Ascending aorta (tissue), 2 donors: ENCODE measurements at places on chromosomes 16 and 17. TPM values are rescaled to one million over a fixed set of nuclear protein-coding genes. Genes with fewer than 3 reads are reported as not detected.

The KRTAP2-3 gene
- not detected for total RNA-seq

The PIK3R6 gene
- 2.2 TPM for total RNA-seq

The PERCC1 gene
- not detected for total RNA-seq

The DOC2A gene
- not detected for total RNA-seq

The NPIPA2 gene
- total RNA-seq = not detected

The EIF3CL gene
- 200 TPM for total RNA-seq

The MRPS23 gene
- total RNA-seq = 2.0 TPM

The ASIC2 gene
- not detected for total RNA-seq

The CCL5 gene
- total RNA-seq = 43.2 TPM

The VMO1 gene
- total RNA-seq = not detected

The OR2C1 gene
- total RNA-seq = not detected

The KRTAP3-1 gene
- not detected for total RNA-seq

The NACA2 gene
- not detected for total RNA-seq

The COIL gene
- total RNA-seq = 4.8 TPM

The BMERB1 gene
- 45.4 TPM for total RNA-seq

The CCL14 gene
- 168 TPM for total RNA-seq

The SLC38A8 gene
- not detected for total RNA-seq

The CLEC18B gene
- total RNA-seq = not detected

The RGS11 gene
- total RNA-seq = 32.6 TPM

The KRT12 gene
- total RNA-seq = not detected

The GINS2 gene
- not detected for total RNA-seq

The TAC4 gene
- not detected for total RNA-seq

The ACBD4 gene
- total RNA-seq = 14.7 TPM

The CTU2 gene
- total RNA-seq = 4.2 TPM

The SOX8 gene
- 18.9 TPM for total RNA-seq

The HYDIN gene
- total RNA-seq = 1.2 TPM

The ALOX12B gene
- total RNA-seq = not detected

The HLF gene
- total RNA-seq = 11.3 TPM

The PRRT2 gene
- total RNA-seq = 5.0 TPM
